ENCODE measurements at places on chromosomes 2 and 18.

- DNase-seq: peak; percentile 52
Measured at GRCh38 chr2:7203056-7203467, 285.9 kb downstream of the RNF144A start.

GRCh38 chr2:238863749-238864206 is 15.9 kb downstream of the TWIST2 start:
- DNase-seq: no peak

DNA sequence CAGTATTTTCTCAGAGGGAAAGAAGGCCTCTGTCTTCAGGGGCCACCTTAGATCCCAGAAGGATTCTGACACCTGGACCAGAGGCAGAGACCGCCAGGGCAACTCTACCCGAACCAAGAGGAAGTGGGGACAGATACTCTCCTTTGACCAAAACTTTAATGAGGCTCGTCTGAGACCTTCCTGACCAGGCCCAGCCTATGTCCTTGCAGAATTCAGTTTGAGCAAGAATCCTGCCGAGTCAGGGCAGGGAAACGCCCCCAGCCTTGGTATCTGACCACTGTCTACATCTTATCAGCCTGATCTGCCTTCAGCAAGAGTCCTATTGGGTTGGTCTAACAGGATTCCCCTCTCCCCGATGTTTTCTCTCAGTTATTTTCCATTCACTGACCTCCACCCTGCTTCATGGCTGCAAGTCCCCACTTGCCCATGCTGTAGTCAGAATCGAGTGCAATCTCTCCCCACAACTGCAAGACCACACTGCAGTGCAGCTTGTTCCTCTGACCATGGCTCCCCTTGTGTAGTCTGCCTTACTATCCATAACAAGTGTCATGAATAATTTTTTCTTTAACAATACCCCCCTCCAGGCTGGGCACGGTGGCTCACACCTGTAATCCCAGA is 95.0 kb downstream of the MSH2 start:
- no peak for DNase-seq

DNA sequence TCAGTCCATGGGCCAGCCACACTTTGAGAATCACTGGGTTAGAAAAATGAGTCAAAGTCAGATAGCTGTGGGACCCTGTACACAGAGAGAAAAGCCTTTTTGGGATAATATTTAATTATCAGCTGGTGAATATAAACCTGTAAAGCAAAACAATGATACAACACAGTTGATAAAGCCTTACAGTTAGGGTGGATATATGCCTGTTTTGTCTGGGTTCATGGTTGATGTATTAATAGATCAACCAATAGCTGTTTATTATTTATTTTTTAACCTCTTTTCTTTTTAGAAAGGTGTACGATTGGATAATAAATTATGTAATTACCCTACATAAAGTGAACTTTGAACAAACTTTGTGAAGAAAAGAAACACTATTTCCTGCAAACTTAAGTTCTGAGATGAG is 145.6 kb downstream of the TDRD15 start:
- DNase-seq: no peak

DNA sequence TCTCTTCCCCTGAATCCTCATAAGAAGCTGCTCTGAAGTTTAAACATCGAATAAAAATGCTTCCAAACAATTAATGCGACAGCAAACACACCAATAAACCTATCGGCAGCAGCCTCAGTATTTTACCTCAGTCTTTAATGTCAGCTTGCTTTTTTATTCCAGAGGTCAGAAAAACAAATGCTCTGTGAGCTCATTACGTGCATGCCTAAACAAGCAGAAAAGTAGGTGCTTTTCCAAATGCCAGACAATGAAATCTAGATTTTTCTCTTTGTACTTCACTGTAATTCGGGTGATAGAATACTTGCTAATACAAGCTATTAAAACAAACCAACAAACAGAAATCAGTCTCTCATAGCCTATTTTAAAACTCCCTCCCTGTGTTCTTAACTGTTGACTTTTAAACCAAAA is 381.5 kb downstream of the NRXN1 start:
- no peak for DNase-seq

GRCh38 chr2:236208019-236208926 is 40.1 kb upstream of the GBX2 start:
- DNase-seq: no peak

DNA sequence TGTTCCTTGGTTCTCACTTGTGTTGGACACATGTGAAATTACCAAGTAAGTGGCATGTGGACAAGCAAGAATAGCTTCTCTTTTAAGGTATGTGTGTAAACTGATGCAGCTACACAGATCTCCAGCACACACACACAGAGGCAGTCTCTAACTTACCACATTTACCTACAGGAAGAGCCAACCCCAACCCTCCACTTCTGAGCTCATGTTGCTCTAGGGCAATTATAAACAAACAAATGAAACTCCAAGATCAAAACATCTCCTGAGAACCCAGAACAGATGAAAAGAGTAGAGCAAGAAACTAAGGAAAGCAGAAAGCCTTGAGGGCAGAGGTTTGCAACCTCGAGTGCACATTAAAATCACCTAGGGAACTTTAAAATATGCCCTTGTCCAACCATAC is 16.0 kb upstream of the TMEM37 start:
- DNase-seq: no peak

DNA sequence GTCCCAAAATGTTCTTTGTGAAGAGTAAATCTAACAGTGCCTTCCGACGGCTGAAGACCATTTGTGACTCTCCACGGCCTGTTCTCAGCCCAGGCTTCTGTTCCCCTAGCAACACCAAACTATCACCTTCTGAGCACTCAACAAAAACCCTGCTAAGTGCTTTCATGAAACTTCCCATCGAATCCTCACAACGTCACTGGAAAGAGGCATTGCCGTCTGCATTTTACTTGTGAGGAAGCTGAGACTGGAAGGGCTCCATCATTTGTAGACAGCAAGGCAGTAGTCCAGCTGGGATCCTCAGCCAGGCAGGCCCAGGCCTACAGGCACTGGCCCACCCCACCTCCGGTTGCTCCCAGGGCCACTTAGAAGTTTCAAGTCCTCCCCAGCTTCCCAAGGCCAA is 97.8 kb upstream of the POU3F3 start:
- DNase-seq: no peak

DNA sequence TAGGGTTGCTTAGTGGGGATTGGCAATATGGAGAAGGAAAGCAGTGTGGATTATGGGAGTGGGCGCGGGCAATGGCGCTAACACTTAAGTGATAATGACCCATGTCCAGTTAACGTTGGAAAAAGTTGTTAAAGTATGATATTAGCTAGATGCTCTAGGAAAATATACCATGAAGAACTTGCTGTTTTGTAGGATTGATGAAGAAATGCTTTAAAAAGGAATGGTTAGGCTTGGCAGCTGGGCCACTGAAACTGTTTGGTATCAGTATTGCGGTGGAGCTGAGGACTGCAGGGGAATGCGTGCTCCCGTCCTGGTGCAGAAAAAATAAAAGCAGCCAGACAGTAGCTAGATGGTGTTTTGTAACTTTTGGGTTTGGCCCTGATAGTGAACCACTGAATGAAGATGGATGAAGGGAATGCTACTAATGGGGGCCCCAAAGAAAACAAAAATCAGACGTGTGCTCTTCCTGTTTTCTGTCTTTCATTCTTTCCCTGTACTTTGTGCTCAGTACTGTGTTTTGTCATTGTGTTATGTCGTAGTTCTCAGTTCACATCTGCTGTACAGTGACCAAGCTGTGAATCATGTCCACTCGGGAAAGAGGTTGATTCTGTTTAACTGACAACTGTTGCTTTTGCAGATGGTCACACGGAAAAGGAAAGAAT is 999 bp downstream of the INSIG2 start:
- peak; percentile 32 for DNase-seq
